ENCODE measurements at places on chromosomes 16 and 17.
A peak's percentile ranks its signal among the peaks of the same experiment; 100 is the strongest.

DNA sequence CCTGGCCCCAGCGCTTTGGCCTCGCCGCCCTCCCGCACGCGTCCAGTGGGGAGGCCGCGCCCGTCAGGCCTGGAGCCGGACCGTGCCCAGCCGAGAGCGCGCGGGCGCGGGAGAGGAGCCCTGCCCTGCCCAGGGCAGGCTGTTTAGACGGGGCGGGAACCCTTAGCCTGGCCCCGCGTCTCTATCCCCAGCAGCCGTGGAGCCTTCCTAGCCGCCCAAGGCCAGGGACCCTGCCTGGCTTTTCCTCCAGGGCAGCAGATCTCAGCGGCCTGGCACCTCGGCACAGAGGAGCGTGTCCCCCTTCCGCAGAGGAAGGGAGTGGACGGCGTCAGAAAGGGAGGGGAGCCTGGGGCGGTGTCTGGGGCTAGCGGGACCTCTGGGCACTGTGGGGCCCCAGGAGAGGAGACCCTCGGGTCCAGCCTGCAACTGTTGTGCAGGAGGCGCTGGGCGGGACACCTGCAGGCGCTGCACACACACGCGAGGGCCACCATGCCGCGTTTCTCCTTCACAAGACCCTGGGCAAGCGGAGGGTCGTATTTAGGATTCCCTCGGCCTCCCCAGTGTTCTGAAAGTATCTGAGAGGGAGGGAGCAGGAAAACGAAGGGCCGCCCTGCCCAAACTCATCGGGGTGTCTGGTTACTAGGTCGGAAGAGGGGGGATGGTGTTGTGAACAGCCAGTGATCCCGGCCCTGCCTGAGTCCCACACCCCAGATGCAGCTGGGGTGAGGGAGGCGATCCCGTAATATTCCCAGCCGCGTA is 2.3 kb upstream of the NPTX1 start:
- ATAC-seq: no peak

GRCh38 chr16:69406780-69407331 is 17.6 kb upstream of the CYB5B start:
- no peak for ATAC-seq

GRCh38 chr17:6408276-6408675 is 26.6 kb downstream of the AIPL1 start:
- ATAC-seq: no peak

DNA sequence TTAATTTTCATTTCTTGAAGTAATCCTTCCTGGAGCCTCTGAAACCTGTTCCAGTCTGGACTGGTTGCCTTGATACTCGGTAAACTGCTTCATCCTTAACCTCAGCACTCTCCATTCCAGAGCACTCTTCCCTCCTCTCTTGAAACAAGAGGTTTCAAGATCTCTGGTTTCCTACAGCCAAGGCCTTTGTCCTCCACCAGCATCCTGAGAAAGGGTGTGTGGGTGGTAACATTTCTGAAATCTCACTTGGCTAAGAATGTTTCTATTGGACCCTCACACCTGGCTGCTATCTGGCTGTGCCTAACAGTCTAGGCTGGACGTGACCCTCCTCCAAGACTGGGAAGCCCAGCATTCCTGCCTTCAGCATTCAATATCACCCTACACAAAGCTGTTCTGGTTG is 99.7 kb downstream of the CYTH1 start:
- ATAC-seq: no peak

GRCh38 chr16:58842746-58843145 is 108.6 kb upstream of the GOT2 start:
- ATAC-seq: no peak

DNA sequence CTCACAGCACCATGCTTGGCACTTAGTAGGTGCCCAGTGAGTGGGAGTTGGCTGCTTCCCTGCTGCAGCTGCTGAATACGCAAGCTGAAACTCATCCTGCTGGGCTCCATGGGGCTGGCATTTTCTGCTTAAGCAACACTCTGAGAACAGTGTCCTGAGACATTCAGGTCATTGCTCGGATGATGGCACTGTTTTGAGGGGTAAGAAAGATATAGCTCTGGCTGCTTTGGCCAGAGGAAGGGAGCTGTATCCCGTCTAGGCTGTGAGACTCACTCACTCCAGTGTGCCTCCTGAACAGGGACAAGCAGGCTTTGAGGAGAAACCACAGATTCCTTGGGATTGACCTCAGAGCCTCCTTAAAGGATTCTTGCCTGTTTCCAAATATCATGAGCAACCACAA is 120.5 kb downstream of the CLEC16A start:
- no peak for ATAC-seq

- ATAC-seq: no peak
Observed at GRCh38 chr17:12599186-12599920, 66.3 kb upstream of the MYOCD start.

GRCh38 chr17:48571826-48572417 is 6.2 kb downstream of the HOXB4 start:
- ATAC-seq: no peak

DNA sequence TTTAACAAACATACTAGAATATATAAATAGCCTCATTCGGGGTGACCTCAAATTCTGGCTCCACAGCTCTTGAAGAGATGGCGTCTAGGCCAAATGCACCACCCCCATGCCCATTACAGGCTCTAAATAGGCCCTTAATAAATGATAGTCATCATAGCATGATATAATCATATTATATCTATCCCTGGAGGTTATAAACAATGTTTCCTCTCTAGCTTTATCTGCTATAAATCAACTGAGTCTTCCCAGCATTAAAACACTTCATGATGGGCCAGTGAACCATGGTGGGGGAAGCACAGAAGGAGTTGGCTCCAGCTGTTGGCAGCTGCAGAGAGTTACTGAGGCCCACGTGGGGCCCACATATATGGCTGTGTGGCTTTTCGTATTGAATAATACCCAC is 214.9 kb upstream of the MPHOSPH6 start:
- ATAC-seq: no peak

GRCh38 chr17:46182961-46183360 is 10.3 kb downstream of the KANSL1 start:
- ATAC-seq: no peak

GRCh38 chr17:2692781-2693135 is 18.8 kb downstream of the CLUH start:
- no peak for ATAC-seq

DNA sequence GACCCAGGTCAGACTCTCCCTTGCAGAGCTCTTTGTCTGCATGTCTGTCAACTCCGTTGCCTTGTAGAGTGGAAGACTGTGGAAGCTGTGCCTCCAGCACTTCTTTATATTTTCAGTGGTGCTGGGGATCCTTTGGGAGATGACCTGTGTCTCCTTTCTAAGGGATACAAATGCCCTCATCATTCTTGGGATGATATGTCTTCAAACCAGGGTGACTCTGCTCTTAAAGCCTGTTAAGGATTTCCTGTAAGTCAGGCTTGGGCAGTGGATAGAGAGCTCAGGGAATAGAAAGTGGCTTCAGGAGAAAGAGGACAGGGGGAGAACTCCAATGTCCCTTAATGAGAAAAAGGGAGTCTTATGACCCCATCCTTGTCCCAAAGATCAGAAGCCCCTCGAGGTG is 1.5 kb downstream of the HOXB3 start:
- ATAC-seq: no peak

- ATAC-seq: no peak
Observed at GRCh38 chr17:29555840-29556239, 11.0 kb downstream of the ABHD15 start.

DNA sequence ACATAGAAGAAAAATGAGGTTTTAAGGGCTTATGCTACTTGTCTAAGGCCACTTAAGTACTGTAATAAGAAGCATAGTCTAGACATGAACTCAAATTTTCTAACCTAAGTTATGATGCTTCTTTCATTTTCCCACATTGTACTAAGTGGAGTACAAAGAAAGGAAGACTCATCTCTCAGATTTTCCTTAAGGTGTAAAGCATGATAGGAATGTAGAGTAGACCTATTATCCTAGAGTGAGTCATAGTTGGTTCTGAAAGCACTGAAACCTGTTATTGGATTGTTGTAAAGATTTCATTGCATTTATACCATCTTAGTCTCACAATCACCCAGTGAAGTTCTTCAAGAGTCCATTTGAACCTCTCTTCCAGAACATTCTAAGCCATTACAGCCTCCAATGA is 343.8 kb downstream of the TOX3 start:
- no peak for ATAC-seq

DNA sequence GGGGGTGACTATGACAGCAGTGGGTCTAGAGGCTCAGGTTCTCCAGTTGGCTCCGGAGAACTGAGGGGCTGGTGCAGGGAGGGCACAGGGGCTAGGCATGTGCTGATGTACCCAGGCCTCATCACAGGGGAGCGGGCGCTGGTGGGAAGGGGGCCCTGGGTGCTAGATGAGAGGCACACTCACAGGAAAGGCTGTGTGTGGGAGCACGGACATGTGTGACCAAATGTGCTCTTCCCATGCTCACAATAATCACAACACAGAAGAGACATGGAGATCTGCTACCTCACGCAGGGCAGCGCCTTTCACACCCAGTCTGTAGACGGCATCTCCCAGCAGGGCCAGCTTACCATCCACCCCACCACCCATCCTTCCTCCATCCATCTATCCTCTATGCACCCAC is 17.4 kb upstream of the RASD1 start:
- no peak for ATAC-seq

- no peak for ATAC-seq
Observed at GRCh38 chr17:46925185-46925868, 2.4 kb downstream of the GOSR2 start.

DNA sequence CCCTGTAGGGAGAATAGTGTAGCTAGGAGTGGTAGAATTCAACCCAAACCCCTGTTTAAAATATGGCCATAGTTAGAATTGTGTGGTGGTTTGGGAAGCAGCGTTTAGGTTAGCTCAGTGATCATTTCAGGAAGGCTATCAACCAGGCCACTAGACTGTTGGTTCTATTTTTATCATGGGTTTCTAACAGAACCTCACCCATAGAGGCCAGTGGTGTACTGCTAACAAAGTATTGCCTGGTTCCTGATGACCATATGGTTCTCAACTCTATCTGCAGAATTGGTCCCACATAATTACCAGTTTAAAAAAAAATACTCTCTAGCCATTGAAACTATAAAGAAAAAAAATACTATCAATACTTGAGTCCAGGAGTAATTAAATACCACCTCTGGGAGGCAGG is 70.5 kb upstream of the RASL10B start:
- no peak for ATAC-seq

GRCh38 chr17:43530288-43531081 is 15.7 kb downstream of the ETV4 start:
- no peak for ATAC-seq

- no peak for ATAC-seq
Observed at GRCh38 chr16:75627851-75628250, 4.8 kb upstream of the ADAT1 start.

- ATAC-seq: no peak
Observed at GRCh38 chr17:1158879-1159278, 20.9 kb downstream of the ABR start.

- ATAC-seq: no peak
Observed at GRCh38 chr16:74219706-74220105, 76.9 kb upstream of the PSMD7 start.

GRCh38 chr16:30030011-30030685 is 923 bp downstream of the TLCD3B start:
- ATAC-seq: no peak

DNA sequence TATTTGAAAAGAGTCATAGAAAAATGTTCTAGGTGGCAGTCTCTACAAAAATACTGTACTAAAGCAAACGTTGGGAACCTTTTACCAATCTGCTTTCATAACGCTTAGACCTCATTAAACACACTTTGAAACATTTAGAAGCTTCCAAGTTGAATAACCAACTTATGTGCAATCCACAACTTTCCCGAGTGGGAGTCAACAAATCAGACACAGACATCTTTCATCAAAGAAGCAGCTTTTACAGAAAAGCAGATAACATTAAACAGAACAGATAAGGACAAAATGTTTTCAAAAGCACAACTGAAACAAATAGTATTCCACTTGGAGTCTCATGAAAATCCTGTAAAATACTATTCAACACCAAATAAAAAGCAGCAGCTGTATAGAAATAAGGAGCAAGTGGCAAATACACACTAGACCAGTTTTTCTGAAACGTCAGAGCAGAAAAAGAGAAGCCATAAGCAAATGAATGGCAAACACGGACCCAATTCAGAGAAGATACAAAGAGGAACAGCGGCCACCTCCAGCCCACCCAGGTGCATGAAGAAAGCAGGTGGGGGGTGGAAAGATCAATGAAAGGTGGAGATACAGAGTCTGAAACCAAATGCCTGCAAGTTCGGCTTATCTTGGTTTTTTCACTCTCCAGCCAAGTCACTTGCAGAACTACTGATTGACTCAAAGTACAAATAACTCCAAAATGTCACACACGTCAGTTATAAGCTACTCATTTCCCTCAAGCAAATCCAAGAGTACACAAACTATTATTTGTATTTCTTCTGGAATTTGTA is 18.4 kb upstream of the FBF1 start:
- no peak for ATAC-seq

DNA sequence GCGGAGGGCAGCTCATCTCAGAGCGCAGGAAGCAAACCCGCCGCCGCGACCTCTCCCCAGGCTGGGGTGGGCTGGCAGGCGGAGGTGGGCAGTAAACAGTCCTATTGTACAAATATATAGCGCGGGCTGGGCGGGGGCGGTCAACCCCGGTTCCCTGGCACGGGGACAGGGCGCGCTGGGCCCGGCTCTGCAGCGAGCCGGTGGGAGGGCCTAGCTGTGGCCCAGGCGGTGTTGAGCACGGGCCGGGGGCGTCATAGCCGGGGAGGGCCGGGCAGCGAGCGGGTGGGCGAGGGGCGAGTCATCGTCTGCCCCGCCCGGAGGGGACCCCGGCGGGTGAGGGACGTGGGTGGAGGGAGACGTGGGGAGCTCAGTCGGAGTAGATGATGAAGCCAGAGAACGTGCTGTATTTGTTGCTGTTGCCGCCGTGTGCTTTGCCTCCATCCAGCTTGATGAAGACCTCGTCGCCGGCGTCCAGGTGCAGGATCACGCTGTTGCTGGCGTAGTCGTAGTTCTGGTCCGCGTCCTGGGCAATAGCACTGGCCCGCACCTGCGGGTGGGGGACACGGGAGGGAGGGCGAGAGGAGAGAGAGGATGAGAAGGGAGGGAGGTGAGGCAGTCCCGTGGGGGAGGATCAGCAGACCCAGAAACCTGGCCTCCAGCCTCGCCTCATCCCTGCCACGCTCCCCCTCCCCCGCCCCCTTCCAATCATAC is 8.1 kb downstream of the C1QL1 start:
- ATAC-seq: peak; percentile 21

- ATAC-seq: no peak
Observed at GRCh38 chr17:9973669-9974447, 68.8 kb upstream of the RCVRN start.
